B cell (primary cell): ENCODE measurements at places on chromosomes 4 and X.

DNA sequence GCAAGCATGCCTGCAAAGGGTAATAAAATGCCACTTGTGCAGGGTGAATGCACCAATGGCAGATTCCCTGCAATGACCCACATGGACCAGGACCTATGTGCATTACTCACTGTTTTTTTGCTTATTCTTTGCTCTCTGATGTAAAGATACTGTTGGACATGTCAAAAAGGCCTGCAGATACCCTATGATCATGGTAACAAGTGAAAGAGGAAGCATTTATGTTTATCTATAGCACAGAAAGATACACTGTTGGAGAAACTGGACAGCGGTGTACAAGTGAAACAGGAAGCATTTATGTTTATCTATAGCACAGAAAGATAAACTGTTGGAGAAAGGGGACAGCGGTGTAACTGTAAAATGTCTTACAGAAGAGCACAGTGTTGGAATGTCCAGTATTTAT is 127.5 kb downstream of the PAPSS1 start:
- no peak for DNase-seq

GRCh38 chr4:138409670-138410069 is 167.5 kb upstream of the SLC7A11 start:
- DNase-seq = no peak

GRCh38 chr4:27412613-27413012 is 552.0 kb downstream of the STIM2 start:
- no peak for DNase-seq

DNA sequence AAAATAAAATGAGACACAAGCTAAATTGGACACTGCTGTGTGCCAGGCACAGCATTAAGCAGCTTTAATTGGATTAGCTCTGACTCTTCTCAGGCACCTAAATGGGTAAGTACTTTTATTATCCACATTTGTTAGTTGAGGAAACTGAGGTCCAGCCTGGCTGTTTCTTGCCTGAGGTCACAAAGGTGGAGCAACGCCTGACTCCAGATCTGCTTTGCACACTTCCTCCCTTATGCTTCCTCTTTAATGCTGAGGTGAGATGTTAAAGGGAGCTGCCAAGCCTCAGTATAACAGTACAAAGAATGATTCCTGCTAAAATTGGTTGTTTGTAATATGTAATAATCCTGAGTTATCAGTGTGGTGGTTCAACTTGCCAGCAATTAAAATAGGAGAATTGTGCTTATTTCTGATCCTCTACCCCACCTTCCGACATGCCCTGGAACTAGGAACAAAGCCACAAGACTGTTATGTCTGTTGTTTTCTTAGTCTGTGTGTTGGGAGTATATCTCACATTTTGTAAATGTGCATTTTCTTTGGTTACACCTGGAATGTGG is 74.4 kb downstream of the AFF1 start:
- peak; percentile 58 for DNase-seq

DNA sequence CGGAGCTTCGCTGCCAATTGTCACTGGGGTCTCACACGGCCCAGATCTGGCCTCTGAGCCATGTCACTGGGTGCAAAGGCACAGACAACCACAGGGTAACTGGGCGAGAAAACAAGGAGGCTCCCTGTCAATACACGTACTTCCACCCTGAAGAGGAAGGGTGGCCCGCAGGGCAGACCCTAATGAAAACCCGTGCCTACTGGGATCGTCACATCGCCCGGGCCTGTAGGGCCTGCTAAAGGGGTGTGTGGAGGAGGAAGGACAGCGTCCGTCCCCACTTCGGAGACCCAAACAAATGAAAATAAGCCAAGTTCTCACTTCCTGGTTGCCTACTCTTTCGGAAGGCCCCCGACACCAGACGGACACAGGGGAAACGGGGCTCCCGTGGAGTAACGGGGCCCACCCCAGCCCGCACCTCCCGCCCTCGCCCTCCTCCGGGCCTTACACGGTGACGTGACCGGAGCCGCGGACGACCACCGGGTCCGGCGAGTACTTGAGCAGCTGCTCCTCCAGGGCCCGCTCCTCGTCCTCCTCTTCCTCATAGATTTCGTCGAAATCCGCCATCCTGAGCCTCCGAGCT is 578 bp downstream of the CHIC2 start:
- no peak for DNase-seq

DNA sequence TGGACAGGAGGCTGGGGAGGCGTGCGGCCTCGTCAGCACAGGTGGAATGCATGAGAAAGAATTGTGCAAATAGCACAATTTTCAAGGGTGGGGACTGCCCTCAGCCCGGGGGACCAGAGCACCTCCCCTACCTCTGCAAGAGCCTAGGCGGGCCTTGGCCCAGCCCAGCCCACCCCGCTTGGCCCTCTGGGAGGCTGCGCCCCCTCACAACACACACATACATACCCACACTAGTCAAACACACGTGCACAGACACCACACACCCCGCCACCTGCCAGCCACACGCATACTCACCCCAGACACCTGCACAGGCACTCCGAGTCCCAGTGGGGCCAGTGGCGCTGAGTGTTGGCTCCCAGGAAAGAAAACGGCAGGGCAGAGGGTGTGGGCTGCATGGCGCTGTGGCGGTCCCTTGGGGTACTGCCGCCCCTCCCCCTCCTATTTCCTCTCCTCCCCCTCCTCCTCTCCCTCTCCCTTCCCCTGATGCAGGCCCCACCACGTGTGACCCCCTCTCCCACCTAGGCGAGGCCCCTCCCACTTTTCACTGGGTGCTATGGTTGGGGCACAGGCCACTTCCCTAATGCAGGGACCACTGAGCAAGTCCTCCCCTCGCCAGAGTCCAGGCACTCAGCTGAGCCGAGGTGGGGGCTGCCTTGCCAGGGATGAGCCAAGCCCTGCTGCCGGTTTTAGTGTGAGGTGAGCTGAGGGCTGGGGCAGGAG is 84.5 kb downstream of the FAM53A start:
- no peak for DNase-seq

DNA sequence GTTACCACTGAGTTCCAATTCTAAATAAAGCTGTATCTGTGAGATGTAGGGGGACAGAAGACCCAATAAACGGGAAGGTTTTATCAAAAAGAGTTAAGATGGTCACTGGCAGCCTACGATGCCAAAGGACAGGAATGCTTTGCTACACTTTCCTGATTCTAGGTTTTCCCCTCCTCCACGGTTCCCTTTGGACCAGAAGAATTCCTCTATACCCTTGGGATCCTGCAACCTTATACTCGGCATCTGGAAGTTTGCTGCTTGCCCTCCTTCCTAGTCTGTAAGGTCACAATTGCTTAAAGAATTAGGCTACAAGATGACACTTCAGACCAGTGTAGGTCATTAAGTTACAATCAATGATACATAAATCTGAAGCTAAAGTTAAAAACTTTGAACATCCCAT is 64.3 kb downstream of the SCML2 start:
- DNase-seq = no peak

GRCh38 chr4:154234576-154234975 is 257.0 kb downstream of the DCHS2 start:
- no peak for DNase-seq

DNA sequence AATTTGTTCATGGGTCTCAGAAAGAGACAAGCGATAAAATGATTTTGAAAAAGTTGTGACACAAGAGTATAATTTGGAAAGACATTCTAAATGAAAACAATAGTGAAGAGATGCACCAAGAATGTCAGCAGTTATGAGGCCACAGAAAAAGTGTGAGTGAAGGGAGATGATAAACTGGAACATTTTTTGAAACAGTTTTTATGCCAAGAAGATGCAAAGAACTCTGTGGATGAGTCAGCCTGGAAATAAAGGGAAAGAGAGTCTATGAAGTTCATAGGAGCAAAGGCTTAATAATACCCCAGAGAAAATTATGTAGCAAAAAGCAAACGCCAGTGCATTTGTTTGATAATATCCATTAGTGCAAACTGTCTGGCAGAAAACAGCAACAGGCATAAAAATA is 188.4 kb upstream of the TBC1D9 start:
- DNase-seq = no peak

DNA sequence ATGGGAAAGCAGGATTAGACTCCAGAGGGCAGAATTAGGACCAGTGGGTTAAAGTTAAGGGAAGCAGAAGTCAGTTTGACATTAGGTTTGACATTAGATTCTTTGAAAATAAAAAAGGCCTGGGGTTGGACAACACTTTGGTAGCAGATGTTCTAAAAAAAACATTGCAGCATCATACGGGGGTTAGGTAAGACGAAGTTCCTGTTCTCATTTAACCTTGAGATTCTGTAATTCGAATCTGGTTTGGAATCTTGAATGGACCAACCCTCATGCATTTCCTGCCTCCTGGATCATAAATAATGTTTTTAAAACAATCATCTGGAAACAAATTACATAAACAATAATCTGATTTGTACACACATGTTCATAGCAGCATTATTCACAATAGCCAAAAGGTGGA is 181.0 kb downstream of the SHROOM3 start:
- no peak for DNase-seq

GRCh38 chr4:41551536-41551935 is 13.6 kb downstream of the LIMCH1 start:
- DNase-seq = no peak

DNA sequence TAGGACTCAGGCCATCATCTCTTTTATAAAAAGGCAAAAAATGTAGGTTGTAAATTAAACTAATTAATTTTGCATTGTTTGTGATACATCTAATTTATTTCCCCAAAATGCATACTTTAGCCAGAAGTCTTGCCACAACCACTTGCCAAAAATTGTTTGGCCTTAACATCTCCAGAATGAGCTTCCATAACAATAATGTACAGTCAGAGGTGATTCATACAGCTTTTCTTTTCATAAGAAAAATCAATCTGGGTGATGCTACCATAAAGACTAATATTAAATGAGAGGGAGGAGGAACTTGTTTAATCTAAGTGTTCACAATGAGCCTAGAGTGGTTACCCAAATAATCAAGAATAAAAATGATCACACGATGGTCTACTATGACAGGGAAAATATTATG is 59.3 kb downstream of the AMMECR1 start:
- DNase-seq = no peak

DNA sequence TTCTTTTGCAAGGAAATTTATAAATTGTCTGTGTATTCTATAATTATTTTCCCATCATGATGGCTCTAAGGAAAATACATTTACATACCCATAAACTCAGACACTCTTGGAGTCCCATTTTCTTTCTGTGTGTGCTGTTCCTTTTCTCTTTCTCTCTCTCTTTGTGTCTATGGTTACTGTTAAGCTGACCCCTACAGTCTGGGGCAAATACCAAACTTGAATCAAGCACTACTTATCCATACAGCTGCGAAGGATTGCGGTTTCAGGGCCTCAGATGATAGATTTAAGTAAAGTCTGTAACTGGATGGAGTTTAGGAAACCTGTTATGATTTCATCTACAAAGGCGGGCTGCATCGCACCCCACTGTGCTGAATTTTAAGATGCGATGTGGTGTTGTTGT is 150.2 kb downstream of the SHROOM3 start:
- no peak for DNase-seq

DNA sequence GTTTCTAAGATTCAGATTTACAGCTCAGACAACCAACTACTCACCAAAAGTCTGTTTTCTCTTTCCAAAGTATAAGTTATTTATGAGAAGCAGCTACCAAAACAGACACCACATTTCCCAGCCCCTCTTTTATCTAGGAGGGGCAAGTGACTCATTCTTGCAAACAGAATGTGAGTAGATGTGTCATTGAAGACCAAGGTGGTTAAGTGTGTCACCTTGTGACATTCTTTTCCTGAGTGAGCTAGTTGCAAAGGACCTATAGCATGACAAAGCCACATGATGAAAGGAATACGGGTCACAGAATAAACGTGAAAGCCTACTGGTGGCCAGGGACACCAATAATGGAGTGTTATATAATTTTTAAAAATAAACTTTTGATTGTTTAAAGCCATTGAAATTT is 50.0 kb downstream of the SLC7A11 start:
- no peak for DNase-seq

DNA sequence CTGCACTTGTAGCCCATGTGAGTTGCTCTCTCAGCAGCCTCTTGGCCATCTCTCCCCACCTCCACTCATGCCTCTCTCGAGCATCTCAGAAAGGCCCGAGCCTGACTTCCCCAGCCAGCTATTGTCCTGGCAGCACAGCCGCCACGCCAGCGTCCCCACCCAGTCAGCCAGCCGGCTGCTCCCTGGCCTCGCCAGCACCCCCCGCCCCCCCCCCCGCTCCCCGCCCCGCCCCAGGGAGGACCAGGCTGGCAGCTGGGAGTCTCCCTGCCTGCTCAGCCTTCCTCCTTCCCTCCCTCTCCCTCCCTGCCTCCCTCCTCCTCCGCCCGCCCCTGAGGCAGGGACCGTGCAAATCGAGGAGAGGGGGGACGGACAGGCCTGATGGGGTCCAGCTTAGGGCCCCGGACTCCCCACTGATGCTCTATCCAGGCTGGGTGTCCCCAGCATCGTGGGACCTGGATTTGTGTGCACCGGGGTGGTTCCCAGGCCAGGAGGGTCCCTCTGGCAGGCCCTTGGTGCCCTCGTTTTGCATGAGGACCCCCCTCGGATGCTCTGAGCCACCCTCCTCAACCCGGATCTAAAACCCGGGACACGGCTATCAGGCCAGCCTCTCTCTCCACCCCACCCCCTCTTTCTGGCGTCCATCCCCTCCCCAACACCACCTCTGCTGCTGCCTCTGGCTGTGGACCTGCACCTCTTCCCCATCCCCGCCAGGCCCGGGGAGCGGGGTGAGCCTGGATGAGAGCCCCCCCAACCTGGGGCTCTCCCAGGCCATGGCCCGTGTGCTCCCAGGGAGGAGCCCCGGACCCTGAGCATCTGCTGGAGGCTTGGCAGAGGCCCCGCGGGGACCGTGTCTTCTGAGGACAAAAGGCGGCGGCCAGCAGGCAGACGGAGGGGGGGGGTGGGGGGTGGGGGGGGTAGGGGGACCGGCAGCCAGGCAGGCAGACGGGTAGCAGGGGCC is at the start of gene GPR173:
Gene GPR173, plus strand, starts transcription at position 621 of the 958 bp plus-strand sequence. CDS start 27,833 bp downstream, outside the sequence.
- no peak for DNase-seq

DNA sequence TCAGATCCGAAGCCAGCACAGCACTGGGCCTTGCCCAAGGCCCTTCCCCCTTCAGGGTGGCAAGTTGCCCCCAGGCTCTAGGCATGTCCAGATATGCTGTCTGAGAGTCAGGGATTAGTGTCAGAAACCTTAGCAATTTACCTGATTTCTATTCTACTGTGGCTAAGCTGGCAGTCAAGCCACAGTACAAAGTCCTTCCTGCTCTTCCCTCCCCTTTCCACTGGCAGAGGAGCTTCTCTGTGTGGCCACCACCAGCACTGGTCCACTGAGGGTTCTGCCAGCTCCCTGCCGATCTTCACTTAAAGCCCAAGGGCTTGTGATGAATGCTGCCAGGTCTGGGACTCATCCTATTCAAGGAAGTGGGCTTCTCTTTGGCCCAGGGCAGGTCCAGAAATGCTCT is 324.5 kb upstream of the RPS6KA3 start:
- no peak for DNase-seq
